Suprapubic skin (tissue), 4 donors: ENCODE measurements at places on chromosomes 3 and 15. TPM values are rescaled to one million over a fixed set of nuclear protein-coding genes. Genes with fewer than 3 reads are reported as not detected.

Gene C3orf20
- total RNA-seq = 0.21 TPM

Gene ZNF619
- total RNA-seq = 10.4 TPM

Gene PIGZ
- 11.0 TPM for total RNA-seq

Gene WDR93
- total RNA-seq = 0.31 TPM

Gene GOLGA6L4
- 6.4 TPM for total RNA-seq

Gene CSNK1G1
- total RNA-seq = 19.5 TPM

- H3K4me3 ChIP-seq = no peak overlapping the region
- H3K36me3 ChIP-seq = peaks cover 77% of the 10 kb centered on the region
- no peak overlapping the region for H3K27ac ChIP-seq
- DNase-seq = no peak
Measured at GRCh38 chr3:113006359-113007056, 15.7 kb downstream of the GTPBP8 start.

- peaks cover 35% of the 10 kb centered on the region for H3K4me1 ChIP-seq
- no peak overlapping the region for H3K27ac ChIP-seq
Measured at GRCh38 chr15:74128785-74129585, 1.4 kb upstream of the ISLR2 start.

- no peak overlapping the region for H3K27ac ChIP-seq
- no peak for DNase-seq
- no peaks in the 10 kb centered on the region for H3K36me3 ChIP-seq
- H3K4me3 ChIP-seq = no peak overlapping the region
- no peaks in the 10 kb centered on the region for H3K4me1 ChIP-seq
- H3K27me3 ChIP-seq = no peaks in the 10 kb centered on the region
Measured at GRCh38 chr3:150135287-150135721, 164.6 kb upstream of the PFN2 start.

- no peak overlapping the region for H3K27ac ChIP-seq
- no peak for DNase-seq
- no peak overlapping the region for H3K4me3 ChIP-seq
- H3K27me3 ChIP-seq = no peaks in the 10 kb centered on the region
- H3K4me1 ChIP-seq = no peaks in the 10 kb centered on the region
- no peaks in the 10 kb centered on the region for H3K36me3 ChIP-seq
Measured at GRCh38 chr3:61223451-61223850, 27.8 kb downstream of the FHIT start.

DNA sequence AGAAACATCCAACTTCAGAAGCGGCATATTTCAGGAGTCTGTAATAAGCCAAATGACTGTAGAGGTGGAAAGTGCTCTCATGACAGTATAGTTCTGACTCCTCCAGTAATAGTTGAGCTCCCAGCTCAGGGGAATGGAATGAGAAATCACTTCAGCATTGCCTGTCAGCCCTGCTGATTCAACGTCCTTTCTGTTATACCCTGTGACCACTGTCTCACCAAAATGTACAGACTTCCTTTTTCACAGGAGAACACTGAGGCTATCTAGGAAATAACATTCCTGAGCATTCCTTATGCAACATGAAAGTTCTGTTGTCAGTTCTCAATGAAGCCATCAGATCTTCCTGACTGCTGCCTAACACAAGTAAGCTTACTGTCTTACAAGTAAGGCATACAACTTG lies 284.5 kb upstream of the MME start:
- H3K4me1 ChIP-seq = no peaks in the 10 kb centered on the region
- no peaks in the 10 kb centered on the region for H3K27me3 ChIP-seq
- DNase-seq = no peak
- H3K27ac ChIP-seq = no peak overlapping the region

GRCh38 chr15:58115692-58116091 lies 22.5 kb upstream of the AQP9 start:
- no peaks in the 10 kb centered on the region for H3K36me3 ChIP-seq
- no peak overlapping the region for H3K4me3 ChIP-seq
- H3K4me1 ChIP-seq = no peaks in the 10 kb centered on the region
- H3K27me3 ChIP-seq = peaks cover 3% of the 10 kb centered on the region
- DNase-seq = no peak

DNA sequence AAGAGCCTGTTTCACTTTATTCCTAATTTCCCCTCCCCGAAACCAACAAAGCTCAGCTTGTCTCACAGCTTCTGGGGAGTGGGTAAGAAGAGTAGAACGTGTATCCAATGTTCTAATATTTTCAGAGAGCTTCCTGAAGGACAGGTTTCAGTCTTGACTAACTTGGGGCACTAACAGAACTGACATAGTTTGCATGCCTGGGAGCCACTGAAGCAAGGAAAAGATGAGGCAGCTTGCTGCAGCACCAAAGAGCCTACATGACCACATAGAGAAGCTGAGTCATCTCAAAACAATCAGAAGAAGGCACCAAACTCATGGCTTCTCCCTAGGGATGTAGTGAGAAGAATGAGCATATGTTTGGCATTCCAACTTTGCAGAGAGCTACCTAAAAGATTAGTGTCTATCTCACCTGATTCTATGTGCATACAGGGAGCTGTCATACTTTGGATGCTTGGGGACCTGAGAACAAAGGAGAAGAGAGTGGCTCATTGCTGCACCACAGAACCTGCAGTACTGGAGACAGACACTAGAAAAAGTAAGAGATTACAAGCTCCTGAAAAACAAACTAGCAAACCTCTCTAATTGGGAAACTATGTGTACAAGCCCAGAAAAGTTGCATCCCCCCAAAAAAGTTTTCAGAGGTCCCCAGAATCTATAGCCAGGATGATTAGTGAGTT lies 86.9 kb downstream of the DCLK3 start:
- no peak overlapping the region for H3K27ac ChIP-seq
- H3K4me3 ChIP-seq = no peak overlapping the region
- no peaks in the 10 kb centered on the region for H3K36me3 ChIP-seq

- no peaks in the 10 kb centered on the region for H3K4me1 ChIP-seq
- no peak overlapping the region for H3K27ac ChIP-seq
- no peaks in the 10 kb centered on the region for H3K27me3 ChIP-seq
- no peaks in the 10 kb centered on the region for H3K36me3 ChIP-seq
- H3K4me3 ChIP-seq = no peak overlapping the region
Measured at GRCh38 chr3:67947808-67948508, 293.5 kb upstream of the SUCLG2 start.
